Retinal pigment epithelial cell (primary cell): ENCODE measurements at places on chromosomes 16 and 17.
A peak's percentile ranks its signal among the peaks of the same experiment; 100 is the strongest.

- DNase-seq: no peak
Observed at GRCh38 chr16:1771188-1771863, at the start of gene NME3. Gene NME3 (minus strand): TSS chr16:1771543. CDS start chr16:1771534, 9 bp downstream.

GRCh38 chr17:4901648-4902344, 1.1 kb downstream of the CHRNE start:
- DNase-seq: no peak

GRCh38 chr16:68451676-68452075, 3.4 kb upstream of the SMPD3 start:
- DNase-seq: no peak

DNA sequence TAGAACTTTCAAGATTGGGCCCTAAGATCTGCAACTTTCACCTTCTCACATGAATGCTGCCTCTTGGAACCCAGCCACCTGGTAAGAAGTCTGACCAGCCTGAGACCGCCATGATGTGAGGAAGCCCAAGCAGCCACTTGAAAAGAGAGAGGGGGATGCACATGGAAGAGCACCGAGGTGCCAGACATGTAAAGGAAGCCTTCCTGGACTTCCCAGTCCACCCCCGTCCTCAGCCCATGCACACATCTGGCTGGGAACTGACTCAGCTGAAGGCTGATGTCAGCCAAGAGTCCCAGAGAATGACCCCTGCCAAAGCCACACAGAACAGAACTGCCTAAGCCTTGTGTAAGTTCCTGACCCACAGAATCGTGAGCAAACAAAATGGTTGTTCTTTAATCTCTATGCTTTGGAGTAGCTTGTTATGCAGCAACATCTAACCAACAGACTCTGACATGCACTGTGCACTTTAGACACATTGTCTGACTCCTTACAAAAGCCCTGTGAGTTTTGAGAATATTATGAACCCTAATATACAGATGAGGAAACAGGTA, 86.7 kb downstream of the RMI2 start:
- no peak for DNase-seq

GRCh38 chr17:58693751-58694150, 1.3 kb downstream of the RAD51C start:
- no peak for DNase-seq

DNA sequence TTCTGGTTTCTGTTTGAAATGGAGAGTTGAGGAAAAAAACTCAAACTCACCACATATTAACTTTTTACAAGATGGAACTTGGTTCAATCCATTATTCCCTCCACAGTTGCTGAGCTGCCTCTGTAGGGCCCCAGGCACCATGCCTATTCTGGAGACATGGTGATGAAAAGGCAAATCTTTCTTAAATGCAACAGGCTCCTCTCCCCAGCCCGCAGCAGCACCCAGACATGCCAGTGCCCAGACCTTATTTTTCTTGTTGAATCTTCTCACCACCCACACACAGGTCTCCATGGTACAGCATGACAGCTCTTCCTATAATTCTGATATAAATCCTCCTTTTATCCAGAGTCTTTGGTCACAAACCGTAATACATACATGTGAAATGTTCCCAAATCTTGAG, 7.6 kb downstream of the CYTH1 start:
- DNase-seq: no peak

DNA sequence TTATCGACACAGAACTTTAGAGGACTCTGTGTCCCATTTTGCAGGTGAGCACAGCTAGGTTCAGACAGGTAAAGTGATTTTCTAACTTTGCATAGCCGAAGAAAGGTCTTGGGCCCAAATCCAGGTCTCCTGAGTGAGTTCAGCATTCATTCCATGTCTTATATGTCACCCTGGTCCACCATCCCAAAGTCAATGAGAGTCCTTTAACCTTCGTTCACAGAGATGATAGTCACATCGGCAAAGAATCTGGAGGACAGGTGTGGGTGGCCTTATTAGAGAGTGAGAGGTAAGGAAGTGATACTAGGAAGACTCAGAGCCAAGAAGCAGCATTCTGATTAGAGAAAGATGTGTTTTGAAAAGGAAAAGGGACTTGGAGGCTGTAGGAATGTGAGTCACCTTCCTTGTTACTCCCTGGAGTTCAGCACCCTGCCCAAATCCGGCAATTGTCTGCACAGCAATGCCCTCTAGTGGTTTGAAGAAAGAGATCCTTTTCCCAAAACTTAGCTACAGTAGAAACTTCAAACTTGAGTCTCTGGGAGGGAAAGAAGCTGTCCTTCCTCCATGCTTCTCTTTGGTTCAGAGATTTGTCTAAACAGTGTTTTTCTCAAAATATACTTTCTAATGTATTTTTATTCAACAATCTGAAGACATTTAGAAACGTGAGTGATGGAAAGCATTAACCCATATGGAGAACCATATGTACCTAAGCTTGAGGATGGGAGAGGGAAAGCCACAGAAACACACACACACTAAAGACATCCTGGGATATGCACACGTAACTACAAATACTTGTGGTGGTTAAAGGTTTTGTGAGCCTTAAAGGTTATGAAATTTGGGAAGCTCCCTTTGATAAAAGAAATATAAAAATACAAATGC, 96.4 kb upstream of the SHISA6 start:
- DNase-seq: no peak

DNA sequence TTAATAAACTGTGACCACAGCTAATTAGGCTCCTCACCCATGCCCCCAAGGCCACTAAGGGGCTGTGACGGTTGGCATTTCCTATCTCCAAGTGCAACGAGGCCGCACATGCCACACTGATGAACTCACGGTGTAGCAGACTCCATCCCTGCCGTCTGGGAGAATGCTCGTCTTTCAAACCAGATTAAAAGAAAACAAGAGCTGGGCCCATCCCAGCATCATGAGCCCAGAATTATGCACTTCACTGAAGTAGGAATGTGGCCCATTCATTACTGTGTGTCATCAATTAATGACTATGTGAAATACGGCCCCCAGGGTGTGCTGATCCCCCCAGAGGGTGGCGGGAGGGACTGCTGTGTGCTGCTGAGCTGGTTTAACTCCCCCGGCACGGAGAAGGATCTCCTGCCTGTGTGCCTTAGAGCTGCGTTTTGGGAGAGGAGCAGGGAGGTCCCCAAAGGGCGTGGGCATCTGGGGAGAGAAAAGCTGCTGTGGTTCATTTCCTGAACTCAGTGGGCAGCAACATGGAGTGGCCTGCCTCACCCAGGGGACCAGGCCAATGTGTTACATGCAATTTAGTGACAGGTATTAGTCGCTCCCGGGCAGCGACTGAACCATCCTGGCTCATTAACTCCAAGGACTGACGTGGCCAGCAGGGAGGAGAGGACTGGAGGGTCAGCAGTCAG, 194.5 kb downstream of the FOXL1 start:
- peak; percentile 85 for DNase-seq

DNA sequence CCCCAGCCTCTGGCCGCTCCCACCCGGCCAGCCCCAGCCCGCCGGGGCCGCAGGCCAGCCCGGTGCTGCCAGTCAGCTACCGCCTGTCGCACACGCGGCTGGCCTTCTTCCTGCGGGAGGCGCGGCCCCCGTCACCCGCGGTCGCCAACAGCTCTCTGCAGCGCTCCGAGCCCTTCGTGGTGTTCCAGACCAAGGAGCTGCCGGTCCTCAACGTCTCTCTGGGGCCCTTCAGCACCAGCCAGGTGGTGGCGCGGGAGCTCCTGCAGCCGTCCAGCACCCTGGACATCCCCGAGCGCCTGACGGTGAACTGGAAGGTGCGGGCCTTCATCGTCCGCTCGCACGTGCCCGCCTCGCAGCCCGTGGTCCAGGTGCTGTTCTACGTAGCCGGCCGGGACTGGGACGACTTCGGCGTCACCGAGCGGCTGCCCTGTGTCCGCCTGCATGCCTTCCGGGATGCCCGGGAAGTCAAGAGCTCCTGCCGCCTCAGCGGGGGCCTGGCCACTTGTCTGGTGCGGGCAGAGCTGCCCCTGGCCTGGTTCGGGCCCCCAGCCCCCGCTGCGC, 46.8 kb downstream of the TMEM132E start:
- no peak for DNase-seq

- DNase-seq: no peak
Observed at GRCh38 chr17:65794572-65794971, 233.1 kb upstream of the AXIN2 start.

GRCh38 chr16:6484081-6484480, 848.6 kb upstream of the RBFOX1 start:
- DNase-seq: no peak

DNA sequence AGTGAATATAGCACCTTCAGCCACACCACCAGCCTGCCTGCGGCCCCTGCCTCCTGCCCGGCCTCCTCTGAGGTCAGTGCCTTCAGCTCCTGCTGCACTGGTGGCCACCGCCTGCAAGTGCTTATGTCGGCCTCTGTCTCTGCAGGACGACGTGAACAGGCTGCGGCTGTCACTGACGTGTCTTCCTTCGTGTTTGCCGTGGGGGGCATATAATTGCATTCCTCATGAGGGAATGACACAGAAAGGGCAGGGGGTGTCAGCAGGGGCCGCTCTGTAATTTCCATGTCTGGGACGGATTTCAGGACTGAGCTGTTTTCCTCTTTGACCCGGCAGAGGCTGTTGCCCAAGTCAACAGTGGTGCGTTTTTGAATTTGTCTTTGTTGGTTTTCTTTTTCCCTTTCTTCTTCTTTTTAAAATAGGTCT, 28.5 kb downstream of the CMIP start:
- DNase-seq: no peak

- DNase-seq: no peak
Observed at GRCh38 chr17:76079535-76079955, 563 bp downstream of the ZACN start.

DNA sequence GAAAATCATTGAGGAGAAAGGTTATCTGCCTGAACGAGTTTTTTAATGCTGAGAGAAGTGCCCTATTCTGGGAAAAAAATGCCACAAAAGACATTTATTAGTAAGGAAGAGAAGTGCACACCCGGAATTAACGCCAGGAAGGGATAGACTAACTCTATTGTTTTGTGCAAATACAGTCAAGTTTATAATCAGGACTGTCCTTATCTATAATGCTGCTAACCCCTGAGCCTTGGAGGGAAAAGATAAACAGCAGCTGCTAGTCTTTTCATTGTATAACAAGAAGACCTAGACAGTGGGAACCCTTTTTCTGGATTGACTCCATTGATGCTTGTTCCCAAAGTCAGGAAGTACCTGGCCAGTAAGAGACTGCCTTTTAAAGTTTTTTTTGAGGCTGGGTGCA, 26.5 kb downstream of the BCAS3 start:
- no peak for DNase-seq

- DNase-seq: no peak
Observed at GRCh38 chr17:61415374-61416210, 15.9 kb downstream of the TBX2 start.

DNA sequence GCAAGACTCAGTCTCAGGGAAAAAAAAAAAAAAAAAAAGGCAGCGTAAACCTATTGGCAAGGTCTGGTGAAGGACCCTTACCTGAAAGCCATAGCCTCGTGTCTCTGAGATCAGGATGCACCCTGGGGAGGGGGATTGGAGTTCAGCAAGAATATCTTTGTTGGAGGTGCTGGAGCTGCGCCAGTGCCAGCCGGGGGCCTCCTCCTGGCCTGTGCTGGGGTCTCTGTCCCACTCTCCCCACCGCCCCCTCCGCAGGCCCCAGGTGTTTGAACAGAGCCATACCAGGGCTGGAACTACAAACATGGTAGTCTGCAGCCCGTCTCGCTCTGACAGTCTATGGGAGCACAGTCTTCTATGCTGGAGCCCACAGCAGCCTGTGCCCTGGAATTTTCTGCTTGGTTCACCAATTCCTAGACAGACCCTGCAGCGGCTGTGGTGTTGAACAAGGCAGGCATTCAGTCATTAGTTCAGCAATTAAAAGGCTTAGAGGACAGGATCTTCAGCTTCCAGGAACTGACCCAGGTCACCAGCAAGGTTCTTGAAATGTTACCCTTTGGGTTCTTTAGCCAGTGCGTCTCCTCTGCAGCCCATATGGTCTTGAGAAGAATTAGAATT, 42.2 kb upstream of the KIFC3 start:
- DNase-seq: no peak

GRCh38 chr17:63450551-63450950, 4.4 kb upstream of the CYB561 start:
- DNase-seq: no peak

- peak; percentile 27 for DNase-seq
Observed at GRCh38 chr16:53864819-53865493, 161.0 kb downstream of the FTO start.

- DNase-seq: no peak
Observed at GRCh38 chr17:4658478-4659305, 17.2 kb upstream of the ALOX15 start.

GRCh38 chr16:84368308-84368996, at the start of gene ATP2C2:
Gene ATP2C2 (plus strand): TSS chr16:84368538. CDS start chr16:84368616, 78 bp downstream.
- DNase-seq: no peak

GRCh38 chr16:2711370-2712062, 8.5 kb downstream of the PRSS27 start:
- no peak for DNase-seq

DNA sequence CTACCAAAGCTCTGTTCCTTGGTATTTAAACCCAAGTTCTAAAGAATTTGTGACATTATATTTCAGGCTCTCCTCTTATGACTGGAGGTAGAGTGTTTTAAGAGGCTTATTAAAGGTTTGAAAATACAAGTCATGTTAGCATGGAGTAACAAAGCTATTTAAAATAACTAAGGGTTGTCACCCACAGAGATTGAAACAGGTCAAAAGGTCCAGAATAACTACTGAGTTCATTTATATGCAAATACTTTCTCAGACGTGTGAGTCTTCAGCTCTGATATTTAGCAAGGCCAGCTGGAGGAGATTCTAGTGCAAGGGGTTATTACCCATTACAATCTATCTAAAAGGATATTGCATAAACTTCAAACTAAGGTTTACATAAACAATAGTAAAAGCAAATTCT, 1538.8 kb upstream of the CDH8 start:
- no peak for DNase-seq

DNA sequence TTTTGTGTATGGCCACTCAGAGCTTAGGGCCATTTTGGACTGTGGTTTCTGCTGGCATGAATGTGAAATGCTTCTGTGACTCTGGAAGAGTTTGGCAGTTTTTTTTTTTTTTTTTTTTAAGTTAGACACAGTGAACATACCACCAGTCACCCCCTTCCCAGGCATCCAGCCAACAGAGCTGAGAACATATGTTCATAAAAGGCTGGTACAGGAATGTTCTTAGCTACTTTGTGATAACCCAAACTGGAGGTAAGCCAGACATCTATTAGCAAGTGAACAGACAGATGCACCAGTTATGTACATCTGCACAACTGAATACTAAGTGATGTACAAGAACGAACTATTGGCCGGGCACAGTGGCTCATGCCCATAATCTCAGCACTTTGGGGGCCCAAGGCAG, 92.7 kb downstream of the ABCC1 start:
- peak; percentile 99 for DNase-seq

DNA sequence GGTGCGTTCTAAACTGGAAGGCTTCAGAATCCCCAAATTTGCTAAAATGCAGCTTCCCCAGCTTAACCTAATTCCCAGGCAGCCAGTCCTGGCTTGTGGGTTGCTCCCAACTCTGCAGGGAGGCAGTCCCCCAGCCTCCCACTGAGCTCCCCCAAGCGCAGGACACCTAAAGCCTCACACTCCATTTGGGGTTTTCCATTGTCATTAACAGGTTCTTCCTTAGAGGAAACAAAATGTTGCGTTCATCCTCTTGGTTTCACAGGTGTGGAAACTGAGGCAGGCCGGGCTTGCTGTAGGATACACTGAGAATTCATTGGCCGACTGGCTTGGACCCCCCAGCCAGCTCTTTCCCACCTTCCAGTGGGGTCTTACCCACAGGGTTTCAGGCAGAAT, 2.3 kb upstream of the TAC4 start:
- no peak for DNase-seq

GRCh38 chr16:83744441-83744981, 63.3 kb upstream of the HSBP1 start:
- no peak for DNase-seq
